ENCODE measurements at places on chromosomes 1 and 21.

- no peak for DNase-seq
Measured at GRCh38 chr1:189616893-189617292, 860.8 kb downstream of the BRINP3 start.

GRCh38 chr1:185775501-185775900 is 41.3 kb downstream of the HMCN1 start:
- no peak for DNase-seq

GRCh38 chr21:35274923-35275322 is 225.8 kb upstream of the RUNX1 start:
- DNase-seq = no peak

- no peak for DNase-seq
Measured at GRCh38 chr1:23862640-23863039, 5.5 kb downstream of the FUCA1 start.

GRCh38 chr1:162349635-162350330 is 26.9 kb downstream of the SPATA46 start:
- DNase-seq = peak; percentile 56

GRCh38 chr1:81813691-81814090 is 13.0 kb downstream of the ADGRL2 start:
- no peak for DNase-seq

GRCh38 chr1:8259498-8260290 is 58.2 kb upstream of the SLC45A1 start:
- no peak for DNase-seq

DNA sequence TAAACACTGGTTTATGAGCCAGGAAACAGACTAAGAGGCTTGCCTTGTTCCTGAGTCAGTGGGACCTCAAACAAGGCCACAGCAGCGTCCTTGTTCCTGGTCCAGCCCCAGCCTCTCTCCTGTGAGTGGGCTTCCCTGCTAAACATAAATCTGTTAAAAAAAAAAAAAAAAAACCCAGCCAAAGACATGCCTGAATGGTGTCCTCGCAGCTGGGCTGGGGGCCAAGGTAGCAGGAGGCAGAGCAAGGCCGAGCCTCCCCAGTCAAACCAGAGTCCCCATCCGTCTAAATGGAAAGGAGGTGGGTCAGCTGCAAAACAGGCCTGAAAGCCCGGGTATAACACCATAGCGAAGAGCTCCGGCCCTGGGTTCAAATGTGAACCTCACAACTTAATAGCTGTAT is 18.1 kb upstream of the IFFO2 start:
- DNase-seq = no peak

DNA sequence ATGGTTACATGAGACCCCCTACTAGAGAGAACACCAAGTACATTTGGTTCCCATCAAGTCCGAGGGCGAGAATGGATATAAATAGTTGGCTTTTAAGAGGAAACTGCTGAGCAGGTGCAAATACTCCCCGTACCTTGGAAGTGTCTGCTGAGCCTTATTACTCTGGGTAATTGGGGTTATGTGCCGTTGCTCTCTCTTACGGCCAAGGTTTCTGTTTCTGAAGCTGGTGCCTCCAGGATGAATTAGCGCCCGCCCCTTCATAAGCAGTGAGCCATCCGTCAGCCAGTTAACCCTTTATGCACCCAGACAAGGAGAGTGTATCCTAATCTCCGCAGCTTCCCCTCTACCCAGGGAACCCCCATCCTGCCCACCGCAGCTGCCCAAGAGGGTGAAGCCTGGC is 90.4 kb upstream of the AJAP1 start:
- DNase-seq = no peak

- DNase-seq = no peak
Measured at GRCh38 chr1:169892927-169893644, 610 bp downstream of the SCYL3 start.

DNA sequence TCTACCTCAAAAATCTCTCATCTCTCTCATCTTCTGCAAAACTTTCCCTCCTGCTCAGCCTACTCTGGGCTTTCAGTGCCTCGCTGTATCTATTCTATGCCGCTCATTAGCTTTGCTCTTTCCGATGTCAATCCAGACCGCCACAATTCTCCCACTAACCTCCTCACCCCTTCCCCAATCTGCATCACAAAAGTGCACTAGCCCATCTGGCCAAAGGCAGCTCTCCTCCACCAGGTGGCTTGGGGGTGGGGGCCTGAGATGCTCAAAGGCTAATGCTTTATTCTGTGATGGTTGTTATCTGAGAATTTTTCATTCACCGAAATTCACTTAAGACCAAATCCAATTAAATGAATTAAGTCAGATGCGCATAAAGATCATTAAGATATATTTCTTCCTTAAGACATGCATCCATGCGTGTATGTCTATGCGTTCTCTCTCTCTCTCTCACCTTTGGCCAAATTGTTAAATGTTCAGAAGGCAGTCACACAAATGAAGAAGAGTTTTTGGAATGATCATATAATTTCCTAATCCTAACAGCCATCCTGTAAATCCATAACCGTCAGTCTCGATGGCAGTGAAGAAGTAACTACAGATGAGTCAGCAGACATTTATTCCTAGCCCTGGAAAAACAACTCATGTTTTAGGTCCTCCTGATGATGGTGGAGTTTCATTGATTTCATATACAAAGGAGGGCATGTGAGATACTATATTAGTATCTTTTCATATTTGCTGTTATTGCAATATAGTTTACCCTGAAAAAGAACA is 111.3 kb downstream of the C1orf21 start:
- no peak for DNase-seq

GRCh38 chr1:153431002-153431401 is 14.7 kb downstream of the S100A7A start:
- no peak for DNase-seq

- no peak for DNase-seq
Measured at GRCh38 chr1:205692423-205692822, 12.1 kb upstream of the SLC45A3 start.

DNA sequence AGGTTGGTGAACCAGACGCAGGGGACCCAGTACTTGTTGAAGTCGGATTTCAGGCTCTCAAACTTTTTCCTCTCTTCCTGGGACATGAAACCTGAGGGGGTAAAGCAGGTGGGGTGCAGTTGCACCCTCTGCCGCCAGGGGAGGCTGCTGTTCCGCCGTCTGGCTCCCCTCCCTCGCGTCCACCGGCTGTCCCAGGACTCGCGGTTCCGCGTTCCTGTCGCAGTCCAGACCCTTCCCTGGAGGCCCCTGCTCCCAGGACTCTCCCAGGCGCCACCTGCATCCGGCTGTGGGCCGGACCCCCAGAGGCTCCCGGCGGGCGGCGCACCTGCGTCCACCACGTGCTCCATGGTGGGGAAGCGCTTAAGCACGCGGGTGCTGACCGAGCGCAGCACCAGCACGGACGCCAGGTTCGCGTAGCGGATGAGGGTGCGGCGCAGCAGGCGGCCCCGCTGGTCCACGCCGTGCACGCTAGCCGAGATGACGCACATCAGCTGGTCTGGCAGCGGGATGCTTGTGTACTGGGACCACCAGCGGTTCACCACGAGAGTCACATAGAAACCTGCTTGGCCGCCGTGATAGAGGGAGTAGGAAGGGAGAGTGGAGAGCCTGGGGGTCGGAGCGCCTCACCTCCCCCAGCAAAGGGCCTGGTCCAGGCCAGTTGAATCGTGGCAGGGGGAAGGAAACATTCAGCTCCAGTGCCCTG is 1.7 kb downstream of the BEST4 start:
- no peak for DNase-seq

GRCh38 chr1:33433509-33434362 is 2.8 kb upstream of the PHC2 start:
- DNase-seq = peak; percentile 100

- DNase-seq = no peak
Measured at GRCh38 chr1:47805921-47806361, 191.2 kb downstream of the TRABD2B start.

DNA sequence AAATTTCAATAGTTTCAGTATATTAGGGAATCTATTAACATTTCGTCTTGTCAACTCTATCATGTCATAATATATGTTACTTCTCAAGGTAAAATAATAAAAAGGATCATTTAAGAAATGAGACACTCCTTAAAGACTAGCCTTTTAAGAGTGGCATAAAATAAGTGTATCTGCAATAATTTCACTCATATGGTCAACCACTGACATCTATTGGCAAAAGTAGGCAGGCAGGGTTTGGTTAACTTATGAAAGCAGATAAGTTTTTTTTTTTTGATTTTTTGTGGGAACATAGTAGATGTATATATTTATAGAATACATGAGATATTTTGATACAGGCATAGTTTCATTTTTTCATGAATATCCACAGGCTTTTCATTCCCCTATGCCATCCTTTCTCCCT is 5.5 kb upstream of the RGS21 start:
- no peak for DNase-seq

GRCh38 chr1:206873603-206874188 is 8.3 kb downstream of the IL20 start:
- DNase-seq = no peak

DNA sequence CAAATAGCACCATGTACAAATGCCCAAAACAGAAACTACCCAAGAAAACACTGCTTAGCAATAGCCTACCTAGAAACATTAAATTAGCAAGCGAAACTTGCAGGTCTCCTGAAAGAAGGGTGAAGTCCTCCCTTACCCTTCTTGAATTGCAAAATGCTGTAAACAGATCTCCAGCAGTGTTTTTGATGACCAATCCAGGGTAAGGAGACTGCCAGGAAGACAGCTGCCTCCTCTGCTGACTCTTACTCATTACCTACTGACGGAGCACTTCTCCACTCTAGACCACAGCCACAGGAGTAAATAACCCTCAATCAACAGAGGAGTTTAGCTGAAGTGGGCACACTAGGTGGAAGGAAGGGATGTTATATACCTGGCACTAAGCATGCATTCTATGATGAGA is 32.2 kb upstream of the GADD45A start:
- peak; percentile 69 for DNase-seq

- DNase-seq = no peak
Measured at GRCh38 chr1:54474310-54475251, 68.4 kb upstream of the SSBP3 start.

- no peak for DNase-seq
Measured at GRCh38 chr1:160161965-160162705, 10.7 kb downstream of the ATP1A4 start.

GRCh38 chr1:193754732-193755427 is 568.5 kb upstream of the B3GALT2 start:
- DNase-seq = no peak

DNA sequence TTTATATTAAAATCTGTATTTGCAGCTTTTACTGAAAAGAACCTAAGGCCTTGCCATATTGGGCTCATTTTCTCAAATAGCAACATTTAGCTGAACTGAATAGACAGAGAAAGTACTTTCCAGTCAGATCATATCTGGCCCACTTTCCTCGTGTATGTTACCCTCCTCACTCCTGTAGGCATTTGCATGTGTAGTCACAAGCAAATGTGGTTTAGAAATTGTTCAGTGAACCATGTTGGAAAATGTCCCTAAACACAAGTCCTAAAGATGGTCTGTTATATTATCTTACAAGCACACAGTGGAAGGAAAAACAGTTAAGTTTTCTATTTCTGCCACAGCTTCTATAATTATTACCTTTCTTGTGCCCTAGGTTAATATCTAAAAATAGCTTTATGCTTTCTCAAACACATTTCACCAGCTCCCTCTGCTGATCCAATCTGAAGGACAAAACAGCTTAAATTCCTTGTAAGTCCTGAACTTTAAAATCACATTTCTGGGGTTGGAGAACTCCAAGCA is 606 bp upstream of the FMO4 start:
- DNase-seq = no peak

DNA sequence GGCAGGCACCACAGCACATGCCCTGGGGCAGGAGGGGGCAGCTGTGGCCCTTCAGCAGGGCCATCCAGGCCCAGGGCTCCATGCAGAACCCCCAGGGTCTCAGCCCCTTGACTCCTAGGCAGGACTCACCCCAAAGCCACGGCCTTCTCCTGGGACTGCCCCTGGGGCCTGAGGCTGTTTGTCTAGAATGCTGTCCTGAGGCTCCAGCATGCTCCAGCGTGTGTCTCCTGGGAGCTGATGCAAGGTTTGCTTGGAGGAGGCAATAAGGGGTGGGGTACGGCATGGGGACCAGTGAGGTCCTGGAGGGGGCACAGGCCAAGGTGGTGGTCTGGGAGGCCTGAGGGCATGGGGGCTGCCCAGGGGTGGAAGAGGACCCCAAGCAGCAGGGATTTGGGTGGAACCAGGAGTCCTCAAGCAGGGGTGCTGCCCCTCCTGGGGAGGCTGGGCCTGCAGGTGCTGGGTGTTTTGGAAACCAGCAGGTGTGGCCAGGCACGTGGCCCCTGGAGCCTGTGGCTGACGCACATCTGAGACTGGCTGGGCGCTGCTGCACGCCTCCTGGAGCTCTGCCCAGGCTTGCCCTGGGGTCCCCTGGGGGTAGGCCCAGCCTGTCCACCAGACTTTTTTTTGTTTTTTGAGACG is 7.8 kb upstream of the CALML6 start:
- DNase-seq = no peak

GRCh38 chr1:172977296-172978017 is 73.3 kb downstream of the TNFSF18 start:
- DNase-seq = no peak

- no peak for DNase-seq
Measured at GRCh38 chr1:228392111-228392936, 14.3 kb downstream of the TRIM11 start.

GRCh38 chr1:195954848-195955247 is 653.4 kb downstream of the KCNT2 start:
- no peak for DNase-seq

GRCh38 chr1:215473943-215474342 is 93.2 kb upstream of the KCTD3 start:
- peak; percentile 62 for DNase-seq

DNA sequence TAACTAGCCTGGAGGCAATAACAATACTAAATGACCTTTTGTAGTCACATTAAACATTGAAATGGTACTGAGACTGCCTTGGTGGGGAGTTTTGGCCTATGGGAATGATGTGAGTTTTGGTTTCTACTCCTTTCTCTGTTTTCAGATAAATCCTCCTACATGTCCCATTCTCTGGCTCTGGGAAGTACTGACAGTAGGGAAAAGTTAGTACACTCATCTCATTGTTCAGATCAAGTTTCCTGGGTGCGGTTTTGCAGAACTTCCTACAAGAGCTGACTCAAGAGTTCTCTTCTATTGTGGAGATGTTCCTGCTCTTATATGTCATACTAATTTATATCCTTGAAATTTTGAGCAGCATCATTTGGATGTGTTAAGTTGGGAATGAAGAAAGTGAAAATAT is 74.2 kb upstream of the MACF1 start:
- peak; percentile 48 for DNase-seq

DNA sequence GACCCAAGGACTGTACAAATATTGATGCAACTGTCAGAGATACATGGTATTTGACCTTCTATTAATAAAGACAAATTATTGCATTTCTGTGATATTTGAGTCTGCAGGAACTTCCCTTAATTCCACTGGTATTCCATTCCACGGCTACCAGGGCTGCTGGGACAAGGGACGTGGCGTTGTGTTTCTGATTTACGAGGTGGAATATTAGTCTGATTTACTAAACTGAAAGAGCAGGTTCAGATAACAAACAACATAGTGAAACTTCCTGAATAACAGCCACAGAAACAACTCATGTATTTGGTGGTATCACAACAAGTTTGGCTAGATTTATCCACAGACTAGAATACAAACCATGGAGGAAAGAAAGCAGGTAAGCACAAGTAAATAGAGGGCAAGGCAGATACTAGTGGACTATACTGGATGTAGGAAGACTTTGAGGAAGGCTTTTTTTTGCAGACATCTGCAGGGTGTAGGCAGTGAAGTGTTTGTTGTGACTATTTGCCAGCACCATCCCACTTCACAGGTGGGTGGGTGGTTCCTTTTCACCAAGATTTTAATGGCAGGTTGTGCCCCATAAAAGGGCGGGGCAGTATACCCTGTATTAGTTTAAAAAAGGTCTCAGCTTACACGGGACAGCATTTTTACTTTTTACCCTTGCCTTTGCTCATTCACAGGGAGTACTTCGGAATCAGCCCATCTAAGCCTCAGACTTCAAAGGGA is 100.4 kb downstream of the FGGY start:
- no peak for DNase-seq

GRCh38 chr1:97797403-97798183 is 123.2 kb downstream of the DPYD start:
- DNase-seq = no peak
